LHCN-M2 (cell line): ENCODE measurements at places on chromosomes 6 and 20. TPM values are rescaled to one million over a fixed set of nuclear protein-coding genes. Genes with fewer than 3 reads are reported as not detected.
A peak's percentile ranks its signal among the peaks of the same experiment; 100 is the strongest.

GRCh38 chr20:56860413-56860812, 231.3 kb downstream of the TFAP2C start:
- DNase-seq, result no peak

DNA sequence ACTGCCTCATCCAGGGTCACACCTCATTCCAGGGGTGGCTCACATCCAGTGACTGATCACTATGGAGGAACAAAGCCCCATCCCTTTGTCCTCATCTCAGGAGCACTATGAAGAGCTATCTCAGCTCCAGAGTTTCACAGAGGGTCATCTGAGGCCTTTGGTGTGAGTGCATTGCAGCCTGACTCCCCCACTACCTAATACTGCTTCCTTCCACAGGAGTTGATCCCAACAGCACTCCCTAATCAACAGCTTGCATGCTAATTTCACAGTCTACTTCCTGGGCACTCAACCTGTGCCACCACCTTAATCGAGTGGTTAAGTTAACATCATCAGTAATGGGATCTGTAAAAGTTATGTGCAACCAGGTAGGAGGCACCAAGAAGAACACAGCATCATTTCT, 37.7 kb downstream of the F13A1 start:
- DNase-seq, result no peak

DNA sequence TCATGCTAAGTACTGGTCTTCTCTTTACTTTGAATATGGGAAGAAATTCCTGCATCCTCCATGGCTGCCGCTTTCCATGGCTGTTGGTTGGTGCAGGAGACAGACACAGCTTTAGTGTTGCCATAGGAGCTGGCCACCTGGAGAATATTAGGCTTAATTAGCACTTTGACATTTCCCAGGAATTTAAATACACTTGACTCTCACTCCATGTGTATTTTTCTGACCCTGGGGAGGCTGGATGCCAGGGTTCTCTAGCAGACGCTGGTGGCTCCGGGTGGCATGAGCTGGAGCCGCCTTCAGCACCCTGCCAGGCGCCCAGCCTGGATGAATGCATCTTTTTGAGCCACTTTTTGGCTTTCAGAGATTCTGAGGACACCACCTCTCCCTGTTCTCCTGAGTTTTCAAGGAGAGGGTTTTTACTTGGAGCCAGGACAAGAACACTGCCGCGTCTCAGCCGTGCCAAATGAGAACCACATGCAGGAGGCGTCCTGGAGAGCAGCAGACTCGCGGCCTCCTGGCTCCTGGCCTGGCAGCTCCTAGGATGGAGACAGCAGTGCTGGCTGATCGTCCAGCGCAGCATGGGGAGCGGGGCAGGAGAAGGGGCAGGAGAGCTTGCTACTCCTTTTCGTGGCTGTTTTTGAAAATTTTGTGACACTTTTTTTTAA, 258.8 kb downstream of the SMOC2 start:
- DNase-seq, result no peak

DNA sequence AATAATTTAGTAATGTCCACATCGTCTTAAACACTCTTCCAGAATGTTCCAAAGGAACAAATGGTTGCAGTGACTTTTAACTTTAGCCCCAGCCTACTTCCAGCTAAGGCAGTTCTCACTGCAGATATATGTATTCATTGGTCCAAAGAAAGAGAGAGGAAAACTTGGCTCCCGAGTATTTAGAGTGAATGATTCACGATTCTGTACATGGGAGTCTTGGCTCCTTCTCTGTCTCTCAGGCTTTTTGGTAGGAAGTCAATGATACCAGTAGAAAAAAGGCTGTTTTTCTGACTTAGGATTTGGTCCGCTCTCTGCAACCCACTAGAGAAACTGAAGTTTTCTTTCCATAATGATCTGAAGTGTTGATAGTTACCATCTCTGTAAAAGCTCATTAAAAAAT, 38.6 kb downstream of the E2F3 start:
- no peak for DNase-seq

DNA sequence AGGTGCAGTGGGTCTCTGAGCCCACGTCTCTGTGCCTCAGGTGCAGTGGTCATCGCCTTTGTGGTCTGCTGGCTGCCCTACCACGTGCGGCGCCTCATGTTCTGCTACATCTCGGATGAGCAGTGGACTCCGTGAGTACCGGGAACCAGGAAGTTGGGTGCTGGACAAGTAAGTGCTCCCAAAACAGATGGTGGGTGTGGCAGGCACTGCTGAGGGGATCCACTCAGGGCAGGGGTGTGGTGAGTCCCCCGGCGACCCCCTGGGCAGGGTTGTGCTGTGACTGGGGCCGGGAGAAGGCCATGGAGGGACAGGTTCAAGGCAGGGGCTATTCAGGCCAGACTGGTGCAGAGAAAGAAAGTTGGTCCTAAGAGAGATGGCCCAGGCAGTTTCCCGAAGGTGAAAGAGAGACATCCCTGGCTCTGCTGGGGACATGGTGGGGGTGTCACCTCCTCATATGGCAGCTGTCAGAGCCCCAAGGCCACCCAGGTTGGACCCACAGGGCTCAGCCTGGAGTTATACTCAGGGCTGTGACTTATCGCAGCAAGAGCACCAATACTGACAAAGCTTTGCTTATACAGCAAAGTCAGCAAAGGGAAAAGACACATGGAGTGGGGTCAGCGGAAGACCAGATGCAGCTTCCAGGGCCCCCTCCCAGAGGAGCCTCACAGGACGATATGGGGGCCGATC, 37.9 kb upstream of the MRGBP start:
- DNase-seq, result no peak

- no peak for DNase-seq
Measured at GRCh38 chr20:57198132-57199072, 68.0 kb downstream of the BMP7 start.

DNA sequence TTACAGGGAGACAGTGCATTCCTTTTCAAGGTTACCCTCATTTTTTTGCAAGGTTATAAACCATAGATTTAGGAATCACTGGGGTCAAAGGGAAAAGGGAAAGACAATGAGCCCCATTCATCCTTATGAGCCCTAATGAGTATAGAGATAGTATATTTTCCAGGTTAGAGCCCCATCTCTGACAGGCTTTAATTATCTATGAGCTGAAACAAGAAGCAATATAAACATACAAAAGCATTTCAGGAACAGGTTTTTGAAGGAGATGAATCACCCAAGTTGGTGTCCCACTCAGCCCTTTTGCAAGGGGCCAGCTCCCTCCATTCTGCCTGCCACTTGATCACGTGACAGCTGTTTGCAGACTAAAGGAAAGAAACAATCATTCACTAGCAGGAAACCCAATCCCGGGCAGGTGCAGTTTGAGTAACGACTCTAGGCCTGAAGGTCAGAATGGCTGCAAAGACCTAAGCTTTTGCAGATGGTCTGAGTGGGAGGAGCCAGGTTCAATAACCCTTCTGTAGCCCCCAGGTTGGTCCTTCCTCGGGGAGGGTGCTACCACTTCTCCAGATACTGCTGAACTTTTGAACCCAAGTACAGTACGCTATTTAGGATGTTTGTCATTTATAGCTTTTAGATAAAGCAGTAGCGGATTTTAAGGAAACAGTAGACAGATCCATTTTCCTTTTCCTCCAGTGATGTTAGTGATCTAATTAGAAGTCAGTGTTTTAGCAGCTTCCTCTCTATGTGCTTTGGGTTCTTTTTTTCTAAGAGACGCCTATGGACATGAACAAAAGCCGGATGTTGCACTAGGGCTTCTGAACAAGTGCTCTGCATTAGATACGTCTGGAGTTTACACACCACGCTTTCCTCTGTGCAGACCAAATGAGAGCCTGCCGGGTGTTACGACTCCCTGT, 253.2 kb downstream of the SOX4 start:
- DNase-seq, result peak; percentile 45

DNA sequence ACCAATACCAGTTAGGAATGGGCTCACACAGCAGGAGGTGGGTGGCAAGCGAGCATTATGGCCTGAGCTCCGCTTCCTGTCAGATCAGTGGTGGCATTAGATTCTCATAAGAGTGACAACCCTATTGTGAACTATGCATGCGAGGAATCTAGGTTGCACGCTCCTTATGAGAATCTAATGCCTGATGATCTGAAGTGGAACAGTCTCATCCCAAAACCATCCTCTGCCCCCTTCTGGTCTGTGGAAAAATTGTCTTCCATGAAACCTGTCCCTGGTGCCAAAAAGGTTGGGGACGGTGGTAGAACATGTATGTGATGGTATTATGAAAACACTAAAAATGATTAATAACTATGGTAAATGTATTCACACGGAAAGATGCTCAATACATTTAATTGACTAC, 99.7 kb upstream of the HIVEP1 start:
- DNase-seq, result no peak

- peak; percentile 53 for DNase-seq
Measured at GRCh38 chr20:49916146-49917002, 1.0 kb upstream of the SPATA2 start.

GRCh38 chr20:33657704-33658095, 4.4 kb upstream of the C20orf144 start:
- DNase-seq, result no peak

GRCh38 chr6:9409126-9409525, 973.8 kb upstream of the SLC35B3 start:
- no peak for DNase-seq

DNA sequence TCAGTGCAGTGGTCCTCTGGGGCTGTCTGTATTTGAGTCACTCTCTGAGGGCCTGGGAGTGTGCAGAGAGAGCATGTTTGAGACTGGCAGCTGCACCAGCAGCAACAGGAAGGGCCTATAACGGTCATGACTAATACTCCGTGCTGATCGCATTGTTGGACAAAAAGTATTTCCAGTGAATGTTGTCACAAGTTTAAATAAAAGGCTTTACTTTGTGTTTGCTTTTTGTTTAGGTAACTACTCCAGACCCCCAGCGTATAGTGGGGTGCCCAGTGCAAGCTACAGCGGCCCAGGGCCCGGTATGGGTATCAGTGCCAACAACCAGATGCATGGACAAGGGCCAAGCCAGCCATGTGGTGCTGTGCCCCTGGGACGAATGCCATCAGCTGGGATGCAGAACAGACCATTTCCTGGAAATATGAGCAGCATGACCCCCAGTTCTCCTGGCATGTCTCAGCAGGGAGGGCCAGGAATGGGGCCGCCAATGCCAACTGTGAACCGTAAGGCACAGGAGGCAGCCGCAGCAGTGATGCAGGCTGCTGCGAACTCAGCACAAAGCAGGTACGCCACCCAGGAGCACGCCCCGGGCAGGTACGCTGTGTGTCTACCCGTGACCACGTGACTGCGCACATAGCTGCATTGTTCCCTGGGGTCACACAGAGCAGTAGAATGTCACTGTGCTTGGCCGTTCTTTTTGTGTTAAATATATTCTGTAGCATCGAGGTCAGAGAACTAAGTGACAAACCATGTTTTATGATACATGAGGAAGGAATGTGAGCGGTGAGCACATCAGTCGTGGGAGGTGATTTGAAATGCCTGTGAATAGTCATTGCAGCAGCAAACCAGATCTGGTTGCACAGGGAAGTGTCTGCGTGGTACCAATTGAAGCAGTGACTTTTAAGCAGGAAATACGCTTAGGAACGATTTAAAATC, 174.7 kb downstream of the TMEM242 start:
- peak; percentile 99 for DNase-seq

- DNase-seq, result no peak
Measured at GRCh38 chr6:1963596-1963995, 281.8 kb downstream of the GMDS start.

ZNF311 gene
- 0.71 and 0.86 TPM in 2 replicates for total RNA-seq

GRCh38 chr6:141580131-141580530, 552.6 kb upstream of the GJE1 start:
- DNase-seq, result no peak

EYA2 gene
- 0.11 and 0.45 TPM in 2 replicates for total RNA-seq

DNA sequence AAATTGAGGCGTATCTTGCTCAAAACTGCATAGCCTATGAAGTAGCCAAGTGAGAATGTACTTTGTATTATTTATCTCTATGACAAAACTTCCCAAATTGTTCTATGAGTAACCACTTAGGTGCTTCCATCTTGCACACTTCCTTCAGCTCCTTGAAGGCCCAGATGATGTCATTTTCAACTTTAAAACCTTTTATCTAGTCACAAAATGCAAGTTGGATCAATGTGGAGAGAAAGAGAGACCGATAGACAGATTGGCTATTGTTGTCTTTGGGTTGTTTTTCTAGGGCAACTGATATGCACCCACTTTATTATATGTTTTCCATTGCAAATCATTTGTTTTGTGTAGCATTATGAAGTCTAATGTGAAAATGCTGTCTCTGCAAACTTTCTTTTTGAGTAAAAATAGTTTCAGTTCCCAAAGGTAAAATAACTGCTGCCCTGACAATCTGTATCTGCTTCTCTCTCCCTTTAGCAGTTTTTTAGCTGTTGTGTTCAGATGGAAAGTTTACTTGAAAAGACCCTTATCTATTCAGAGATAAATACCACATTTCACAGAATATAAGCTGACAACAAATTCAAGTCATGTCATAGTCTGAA, 73.7 kb upstream of the CITED2 start:
- DNase-seq, result peak; percentile 11

- peak; percentile 66 for DNase-seq
Measured at GRCh38 chr6:105757512-105758200, 328.5 kb upstream of the PRDM1 start.

DLL1 gene
- 4.7 and 9.7 TPM in 2 replicates for total RNA-seq

DNA sequence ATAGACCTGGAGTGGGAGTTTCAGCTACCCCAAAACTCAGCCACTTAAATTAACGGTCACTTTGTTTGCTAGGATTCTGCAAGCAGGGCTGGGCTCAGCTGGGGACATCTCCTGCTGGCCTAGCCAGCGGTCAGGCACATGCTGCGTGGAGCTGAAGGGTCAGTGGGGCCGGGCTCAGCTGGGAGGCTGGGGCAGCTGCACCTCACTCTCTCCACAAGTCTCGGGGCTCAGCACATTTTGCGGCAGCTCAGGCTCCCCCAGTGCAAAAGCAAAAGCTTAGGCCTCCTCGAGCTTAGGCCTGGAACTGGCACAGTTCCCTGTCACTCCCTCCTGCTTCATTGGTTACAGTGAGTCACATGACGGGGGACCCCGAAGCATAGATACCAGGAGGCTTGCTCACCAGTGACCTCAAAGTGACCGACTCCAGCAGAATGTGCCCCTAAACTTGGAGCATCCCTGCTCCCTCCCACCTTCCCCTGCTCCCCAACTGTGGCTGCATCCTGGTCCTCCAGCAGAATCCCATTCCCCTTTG, 80.6 kb upstream of the CST7 start:
- peak; percentile 4 for DNase-seq

DNA sequence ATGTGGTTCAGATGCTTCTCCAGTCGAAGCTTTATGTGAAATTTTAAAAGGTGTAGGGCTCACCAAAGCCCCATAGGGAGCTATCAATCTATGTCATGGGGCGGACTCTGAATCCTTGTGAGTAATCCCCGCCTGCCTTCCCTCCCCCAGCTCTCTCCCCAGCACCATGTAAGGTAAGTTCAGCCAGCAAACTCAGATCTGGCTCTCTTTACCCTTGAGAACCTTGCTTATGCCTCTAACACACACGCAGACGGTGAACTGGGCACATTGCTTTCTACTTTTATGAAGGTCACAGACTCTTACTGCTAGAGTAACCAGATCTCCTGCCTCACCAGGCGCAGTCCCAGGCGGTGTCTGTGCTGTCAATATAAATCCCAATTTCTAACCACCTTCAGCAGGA, 82.6 kb upstream of the CNKSR3 start:
- DNase-seq, result no peak

EBF4 gene
- total RNA-seq, result 0.06 and 0.19 TPM in 2 replicates

ANKRD66 gene
- total RNA-seq, result not detected in 2 replicates

BMP6 gene
- total RNA-seq, result 0.06 TPM in 2 replicates

GRCh38 chr6:45132059-45132458, 196.1 kb upstream of the RUNX2 start:
- DNase-seq, result no peak

- no peak for DNase-seq
Measured at GRCh38 chr20:62762376-62762775, 33.9 kb upstream of the MRGBP start.

NHLRC1 gene
- total RNA-seq, result 1.5 and 3.3 TPM in 2 replicates
